ENCODE measurements at places on chromosomes 16 and 17. TPM values are rescaled to one million over a fixed set of nuclear protein-coding genes. Genes with fewer than 3 reads are reported as not detected.

KRT222 gene
- polyA plus RNA-seq: not detected

DNA sequence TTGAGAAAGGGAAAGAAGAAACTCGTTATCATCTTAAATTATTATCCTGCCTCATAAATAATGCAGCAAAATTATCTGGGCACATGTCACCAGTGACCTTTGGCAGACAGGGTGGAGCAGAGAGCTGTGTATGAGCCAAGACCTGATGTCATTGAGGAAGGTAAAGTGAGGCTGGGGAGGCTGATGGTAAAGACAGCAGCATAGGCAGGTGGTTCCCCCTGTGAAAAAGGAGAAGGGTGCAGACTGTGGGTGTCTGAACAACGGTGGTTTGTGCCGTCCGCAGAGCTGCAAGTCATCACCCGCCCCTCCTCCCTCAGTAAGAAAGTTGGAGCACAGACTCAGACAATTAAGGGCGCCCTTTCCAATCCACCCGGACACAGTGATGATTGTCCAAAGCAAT, 30.8 kb upstream of the METTL16 start:
- H3K4me1 ChIP-seq: no peaks in the 10 kb centered on the region
- H3K27ac ChIP-seq: no peak overlapping the region
- no peak overlapping the region for H3K4me3 ChIP-seq
- peaks cover 1% of the 10 kb centered on the region for H3K27me3 ChIP-seq
- DNase-seq: no peak

GRCh38 chr17:12057520-12057919, 36.8 kb downstream of the MAP2K4 start:
- no peaks in the 10 kb centered on the region for H3K36me3 ChIP-seq
- DNase-seq: no peak
- H3K4me1 ChIP-seq: peaks cover 65% of the 10 kb centered on the region
- H3K4me3 ChIP-seq: no peak overlapping the region

DNA sequence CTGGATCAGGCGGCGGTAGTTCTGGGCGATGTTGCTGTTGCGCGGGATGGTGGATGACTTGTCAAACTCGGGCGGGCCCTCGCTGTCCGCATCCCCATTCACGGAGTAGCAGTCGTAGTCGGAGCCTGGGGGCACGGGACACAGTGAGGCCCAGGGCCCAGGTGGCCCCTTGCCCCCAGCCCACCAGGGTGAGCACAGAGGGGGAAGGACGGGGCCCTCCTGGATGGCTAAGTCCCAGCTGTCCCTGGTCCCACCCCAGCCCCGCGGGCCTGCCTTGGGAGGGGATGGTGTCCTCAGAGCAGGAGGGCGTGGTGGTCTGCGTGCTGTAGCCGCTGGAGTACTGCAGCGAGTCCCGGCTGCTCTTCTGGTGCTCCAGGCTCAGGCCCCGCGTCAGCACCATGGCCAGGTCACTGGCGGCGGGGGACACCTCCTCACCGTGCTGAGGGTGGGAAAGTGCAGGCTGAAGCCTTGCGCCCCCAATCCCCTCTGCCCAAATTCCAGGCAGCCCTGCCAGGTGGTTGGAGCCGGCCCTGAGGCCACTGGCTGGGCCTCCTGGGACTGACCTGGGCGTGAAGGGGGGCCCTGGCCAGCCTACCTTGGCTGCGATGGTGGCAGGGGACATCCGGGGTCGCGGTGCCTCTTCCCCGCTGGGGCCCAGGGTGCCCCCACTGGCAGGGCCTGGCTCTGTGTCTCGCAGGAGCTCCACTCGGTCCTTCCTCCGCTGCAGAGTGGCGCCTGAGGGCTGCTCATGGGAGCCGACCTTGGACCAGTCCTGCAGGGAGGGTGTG, 18.2 kb downstream of the IL34 start:
- peaks cover 7% of the 10 kb centered on the region for H3K36me3 ChIP-seq
- H3K4me3 ChIP-seq: no peak overlapping the region
- H3K27ac ChIP-seq: no peak overlapping the region

DNA sequence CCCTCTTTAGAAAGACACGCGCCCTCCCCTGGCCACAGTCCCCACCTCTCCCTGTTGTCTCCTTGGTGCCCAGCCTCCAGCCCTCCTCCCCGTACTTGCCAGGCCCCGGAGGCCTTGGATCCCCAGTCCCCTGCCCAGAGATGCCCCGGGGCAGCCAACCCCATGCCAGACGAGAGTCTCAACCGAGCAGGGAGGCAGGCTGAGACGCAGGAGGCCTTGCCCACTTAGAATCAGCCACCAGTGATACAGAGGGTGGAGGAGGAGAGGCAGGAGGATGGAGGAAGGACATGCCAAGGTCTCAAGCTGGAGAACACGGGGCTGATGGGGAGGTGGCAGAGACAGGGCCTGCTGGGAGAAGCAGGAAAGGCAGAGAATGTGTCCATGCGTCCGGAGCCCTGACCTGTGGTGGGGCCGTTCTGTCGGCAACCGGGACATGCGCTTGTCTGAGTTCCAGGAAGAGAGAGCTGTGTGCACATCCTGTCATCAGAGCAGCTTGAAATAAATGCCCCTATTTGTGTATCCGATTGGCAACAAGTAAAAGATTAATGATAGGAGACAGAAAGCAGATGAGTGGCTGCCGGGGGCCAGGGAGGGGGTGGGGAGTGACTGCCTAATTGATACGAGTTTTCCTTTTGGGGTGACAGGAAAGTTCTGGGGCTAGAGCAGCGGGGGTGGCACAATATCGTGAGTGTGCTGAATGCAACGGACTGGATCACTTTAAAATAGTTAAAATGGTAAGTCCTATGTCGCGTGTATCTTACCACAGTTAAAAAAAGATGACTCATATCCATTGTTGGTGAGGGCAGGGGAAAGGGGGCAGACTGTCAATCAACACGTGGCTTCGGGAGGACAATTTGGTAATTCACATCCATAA, 44.7 kb upstream of the MEAK7 start:
- peaks cover 2% of the 10 kb centered on the region for H3K27me3 ChIP-seq
- peak overlapping the region; percentile 94 for H3K4me3 ChIP-seq
- peak overlapping the region; percentile 98 for H3K27ac ChIP-seq
- peak; percentile 41 for DNase-seq
- H3K36me3 ChIP-seq: peaks cover 8% of the 10 kb centered on the region
- H3K4me1 ChIP-seq: peaks cover 70% of the 10 kb centered on the region

DNA sequence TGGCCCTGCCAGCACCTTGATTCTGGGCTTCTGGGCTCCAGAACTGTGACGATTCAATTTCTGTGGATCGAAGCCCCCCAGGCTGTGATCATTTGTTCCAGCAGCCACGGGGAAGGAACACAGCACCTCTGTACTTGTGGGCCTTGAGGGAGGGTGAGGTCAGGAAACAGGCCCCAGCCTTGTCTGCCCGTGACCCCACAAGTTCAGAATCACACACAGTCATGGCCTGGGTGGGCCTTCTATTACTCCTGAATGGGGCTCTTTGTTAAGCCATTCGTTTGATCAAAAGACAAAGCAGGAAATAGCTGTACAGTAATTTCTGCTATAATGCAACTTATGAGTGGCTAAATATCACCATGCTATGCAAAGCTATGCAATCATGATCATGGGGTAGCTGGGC, 10.1 kb downstream of the ST6GALNAC2 start:
- no peak for DNase-seq
- no peak overlapping the region for H3K27ac ChIP-seq
- no peaks in the 10 kb centered on the region for H3K36me3 ChIP-seq
- H3K4me1 ChIP-seq: no peaks in the 10 kb centered on the region
- H3K27me3 ChIP-seq: no peaks in the 10 kb centered on the region
- H3K4me3 ChIP-seq: no peak overlapping the region

DNA sequence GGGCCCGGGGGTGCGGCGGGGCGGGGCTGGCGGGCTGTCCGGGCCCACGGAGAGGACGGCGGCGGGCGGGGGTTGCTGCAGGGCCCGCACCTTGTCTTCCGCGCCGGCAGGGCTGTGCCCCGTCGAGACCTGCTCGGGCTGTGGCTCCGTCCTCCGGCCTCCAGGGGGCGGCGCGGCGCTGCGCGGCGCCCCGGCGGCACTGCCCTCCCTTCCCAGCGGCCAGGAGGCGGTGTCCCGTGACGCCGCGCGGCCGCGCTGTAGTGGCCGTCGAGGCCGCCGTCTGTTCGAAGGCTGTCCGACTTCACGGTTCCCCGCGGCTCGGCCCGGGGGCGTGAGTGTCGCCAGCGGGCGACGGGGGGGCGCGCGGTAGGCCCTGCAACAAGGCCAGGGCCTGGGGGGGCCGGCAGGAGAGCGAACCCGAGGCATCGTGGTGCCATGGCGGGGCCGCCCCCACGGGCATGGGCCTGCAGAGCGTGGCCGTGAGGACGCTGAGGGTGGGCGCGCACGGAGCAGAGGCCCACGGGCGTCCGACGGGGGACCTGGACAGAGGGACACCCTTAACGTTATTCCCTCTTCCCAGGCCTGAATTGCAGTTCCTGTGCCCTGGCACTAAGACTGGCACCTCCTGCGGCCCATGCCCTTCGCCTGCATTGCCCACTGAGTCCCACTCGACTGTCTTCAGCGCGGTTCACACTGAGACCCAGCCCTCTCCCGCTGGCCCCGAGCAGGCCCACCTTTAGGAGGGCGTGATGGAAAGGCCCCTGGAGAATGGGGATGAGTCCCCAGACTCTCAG, at the start of gene PLEKHG4:
Gene PLEKHG4 (plus strand): TSS at position 237 of the 794 bp plus-strand sequence. CDS start 513 bp downstream, at position 750.
- H3K4me1 ChIP-seq: peaks cover 18% of the 10 kb centered on the region
- peak within 1 kb of the TSS; percentile 85 for H3K27ac ChIP-seq
- peak; percentile 74 for DNase-seq
- H3K27me3 ChIP-seq: no peaks in the 10 kb centered on the region
- peaks cover 21% of the 10 kb centered on the region for H3K36me3 ChIP-seq
- peak within 1 kb of the TSS; percentile 84 for H3K4me3 ChIP-seq

DNA sequence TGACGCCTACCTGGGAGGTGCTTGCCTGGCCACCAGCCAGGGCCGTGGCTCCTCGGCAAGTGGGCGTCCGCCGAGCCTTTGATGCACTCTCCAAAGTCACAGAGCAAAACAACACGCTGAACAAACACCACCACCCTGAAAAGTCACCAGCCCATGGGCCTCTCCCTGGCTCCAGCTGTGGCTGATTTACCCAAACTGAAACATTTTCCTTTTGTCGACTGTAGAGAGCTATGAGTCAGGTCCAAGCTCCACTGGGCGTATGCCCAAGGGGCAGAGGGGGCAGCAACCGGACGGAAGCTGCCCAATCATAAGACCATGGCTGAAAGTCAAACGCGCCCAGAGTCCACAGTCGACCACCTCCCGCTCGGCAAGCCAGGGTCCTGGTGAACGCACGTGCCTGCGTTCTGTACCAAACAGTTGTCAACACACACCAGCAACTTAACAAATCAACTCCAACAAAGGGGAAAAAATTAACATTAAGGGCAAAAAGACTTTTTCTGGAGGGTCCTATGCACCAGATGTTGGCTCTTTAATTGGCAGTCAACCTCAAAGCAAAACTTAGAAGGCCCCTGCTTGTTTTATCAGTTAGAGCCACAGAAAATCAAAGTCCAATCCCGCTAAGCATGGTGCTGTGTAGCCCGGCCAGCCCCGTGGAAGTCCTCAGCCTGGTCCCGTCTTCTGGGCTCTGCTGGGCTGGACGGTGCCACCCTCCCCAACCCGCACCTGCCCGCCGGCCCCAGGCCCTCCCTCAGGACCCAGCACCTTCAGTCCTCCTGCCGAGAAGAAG, 47.3 kb downstream of the TBC1D16 start:
- H3K4me1 ChIP-seq: peaks cover 22% of the 10 kb centered on the region
- no peak overlapping the region for H3K4me3 ChIP-seq
- H3K27me3 ChIP-seq: no peaks in the 10 kb centered on the region
- H3K27ac ChIP-seq: peak overlapping the region; percentile 55
- H3K36me3 ChIP-seq: no peaks in the 10 kb centered on the region

TBC1D16 gene
- polyA plus RNA-seq: 0.48 TPM

Measured in naive thymus-derived CD8-positive, alpha-beta T cell (primary cell).